Tongue (tissue), 3 donors: ENCODE measurements at places on chromosomes 6 and 20. TPM values are rescaled to one million over a fixed set of nuclear protein-coding genes. Genes with fewer than 3 reads are reported as not detected.

DNA sequence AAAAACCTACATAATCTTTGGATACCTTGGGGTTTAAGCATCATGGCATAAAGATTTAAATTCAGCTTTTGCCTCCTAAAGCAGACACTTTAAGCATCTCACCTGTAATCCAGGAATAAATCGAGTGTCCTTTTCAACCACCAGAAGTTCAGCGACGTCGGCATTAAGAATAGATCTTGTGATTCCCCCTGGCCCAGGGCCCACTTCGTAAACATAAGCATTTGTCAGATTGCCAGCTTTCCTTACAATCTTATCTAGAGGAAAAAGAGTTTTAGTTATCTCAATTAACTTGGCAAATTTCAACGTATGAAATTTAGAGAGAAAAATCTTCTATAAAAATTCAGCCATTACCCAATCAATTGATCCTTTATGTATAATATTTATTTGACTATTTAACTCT lies 3.2 kb downstream of the TFB1M start:
- DNase-seq, result no peak

LY6G6D gene
- total RNA-seq, result not detected

BPIFA1 gene
- 109 TPM for total RNA-seq

- no peak for DNase-seq
Measured at GRCh38 chr6:26296857-26297648, 67.9 kb upstream of the BTN3A2 start.

- DNase-seq, result no peak
Measured at GRCh38 chr6:147515327-147515726, 6.8 kb downstream of the SAMD5 start.

DNA sequence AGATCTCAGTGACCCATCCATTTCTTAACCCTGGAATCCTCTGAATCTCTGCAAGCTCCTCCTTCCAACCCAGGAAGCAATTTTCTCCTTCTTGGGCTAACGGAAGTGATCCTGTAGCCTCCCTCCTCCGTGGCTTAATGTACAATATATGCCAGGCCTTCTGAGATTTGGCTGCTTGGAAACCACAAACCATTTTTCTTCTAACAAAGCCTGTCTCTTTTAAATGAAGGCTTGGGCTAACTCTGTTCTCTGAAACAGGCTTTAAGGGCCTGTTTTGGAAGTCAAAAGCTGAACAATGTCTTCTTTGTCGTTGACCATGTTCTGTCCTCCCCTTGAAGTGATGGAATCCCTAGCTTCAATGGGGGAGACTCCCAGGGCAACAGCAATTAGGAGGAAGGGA lies 14.9 kb downstream of the FYN start:
- DNase-seq, result no peak
